ENCODE measurements at places on chromosomes 2 and 18. TPM values are rescaled to one million over a fixed set of nuclear protein-coding genes. Genes with fewer than 3 reads are reported as not detected.

The SLC5A6 gene
- total RNA-seq = 10.7 TPM

The TLX2 gene
- total RNA-seq = not detected

The HAAO gene
- not detected for total RNA-seq

The CTAGE1 gene
- not detected for total RNA-seq

The FTCDNL1 gene
- total RNA-seq = 0.16 TPM

The DSEL gene
- 2.6 TPM for total RNA-seq

The ALPG gene
- not detected for total RNA-seq

The GREB1 gene
- not detected for total RNA-seq

The KCNG2 gene
- total RNA-seq = not detected

The IKZF2 gene
- 0.65 TPM for total RNA-seq

The PDIA6 gene
- total RNA-seq = 437 TPM

The CYRIA gene
- total RNA-seq = 30.8 TPM

The AQP12B gene
- total RNA-seq = not detected

The RAX gene
- total RNA-seq = not detected

The CCDC102B gene
- total RNA-seq = 13.8 TPM

The ACAA2 gene
- 40.2 TPM for total RNA-seq

The DOCK10 gene
- total RNA-seq = 1.6 TPM

The GPBAR1 gene
- total RNA-seq = 0.16 TPM

The NEU2 gene
- total RNA-seq = not detected

The ABCB11 gene
- under 0.01 TPM for total RNA-seq

The MAT2A gene
- total RNA-seq = 139 TPM

The LIMS4 gene
- total RNA-seq = 42.7 TPM

The SKA1 gene
- 10.7 TPM for total RNA-seq

The SDC1 gene
- total RNA-seq = 1.4 TPM

The CDH2 gene
- total RNA-seq = 4.7 TPM

The GPR39 gene
- 0.31 TPM for total RNA-seq

The CDH19 gene
- 0.06 TPM for total RNA-seq

The TMEM169 gene
- total RNA-seq = under 0.01 TPM

The HOXD10 gene
- total RNA-seq = 0.49 TPM

The SOWAHC gene
- 7.7 TPM for total RNA-seq

The TET3 gene
- total RNA-seq = 2.6 TPM

The UGT1A4 gene
- total RNA-seq = not detected

The VWA3B gene
- not detected for total RNA-seq

The SEPTIN10 gene
- total RNA-seq = 99.7 TPM

The ZNF396 gene
- total RNA-seq = 0.65 TPM

The RTP5 gene
- total RNA-seq = not detected

The PDCD1 gene
- not detected for total RNA-seq

The TMEM37 gene
- 0.49 TPM for total RNA-seq

The TFPI gene
- 107 TPM for total RNA-seq
